Right ventricle myocardium inferior (tissue), 1 donor: ENCODE measurements at places on chromosomes 1 and 21.
A peak's percentile ranks its signal among the peaks of the same experiment; 100 is the strongest.

DNA sequence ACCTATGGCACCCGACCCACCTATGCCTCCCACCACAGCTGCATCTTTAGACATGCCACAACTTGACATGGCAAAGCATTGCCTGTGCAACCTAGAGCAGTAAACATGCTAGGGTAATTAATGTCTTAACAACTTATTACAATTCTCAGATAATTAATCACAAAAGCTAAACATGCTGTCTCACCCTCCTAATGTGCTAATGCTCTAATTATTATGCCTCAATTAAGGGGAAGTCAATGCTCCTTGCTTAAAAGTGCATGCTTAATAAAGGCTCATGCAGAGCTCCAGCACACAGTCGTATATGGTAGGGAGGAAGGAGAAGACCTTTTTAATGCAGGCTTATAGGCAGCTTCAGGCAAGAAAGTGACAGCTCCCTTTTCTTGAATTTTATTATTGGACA is 396.0 kb downstream of the SEC16B start:
- no peak for DNase-seq

GRCh38 chr1:180953291-180954004 is 40.8 kb downstream of the KIAA1614 start:
- DNase-seq: no peak

DNA sequence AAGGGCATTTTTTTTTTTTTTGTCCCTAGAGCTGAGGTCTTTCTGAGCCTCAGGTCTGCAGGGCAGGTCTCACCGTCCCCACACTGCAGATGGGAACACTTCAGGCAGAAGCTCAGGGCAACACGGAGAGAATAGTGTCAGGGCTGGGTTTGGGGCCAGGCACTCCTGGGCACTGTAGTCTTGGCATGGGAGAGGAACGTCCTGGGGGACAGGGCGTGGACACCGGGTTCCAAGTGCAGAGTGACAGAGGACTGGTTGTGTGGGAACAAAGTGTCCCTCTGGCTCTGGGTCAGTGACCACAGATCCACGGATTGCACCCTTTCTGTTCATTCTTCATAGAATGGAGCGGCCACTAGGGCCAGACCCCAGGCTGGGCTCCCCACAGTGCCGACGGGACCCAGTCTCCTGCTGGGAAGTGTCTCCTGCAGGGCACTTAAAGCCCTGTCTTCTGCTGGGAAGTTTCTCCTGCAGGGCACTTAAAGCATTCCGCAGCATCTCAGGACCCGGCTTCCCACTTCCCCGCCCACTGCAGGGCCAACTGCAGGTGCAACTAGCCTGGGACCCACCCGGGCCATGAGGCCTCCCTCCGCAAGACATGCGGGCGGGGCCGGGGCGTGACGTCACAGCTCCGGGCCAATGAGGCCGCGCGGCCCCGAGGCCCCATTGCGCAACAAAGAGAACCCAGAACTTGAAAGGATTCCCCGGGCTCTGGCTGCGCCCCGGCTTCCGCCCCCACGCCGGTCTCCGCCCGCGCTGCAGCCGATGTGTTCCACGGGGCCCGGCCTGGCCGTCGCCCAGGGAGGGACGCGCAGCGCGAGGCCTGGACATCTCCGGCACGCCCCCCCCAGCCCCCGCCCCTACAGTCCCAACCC is 1.2 kb downstream of the GPR153 start:
- DNase-seq: peak; percentile 94

DNA sequence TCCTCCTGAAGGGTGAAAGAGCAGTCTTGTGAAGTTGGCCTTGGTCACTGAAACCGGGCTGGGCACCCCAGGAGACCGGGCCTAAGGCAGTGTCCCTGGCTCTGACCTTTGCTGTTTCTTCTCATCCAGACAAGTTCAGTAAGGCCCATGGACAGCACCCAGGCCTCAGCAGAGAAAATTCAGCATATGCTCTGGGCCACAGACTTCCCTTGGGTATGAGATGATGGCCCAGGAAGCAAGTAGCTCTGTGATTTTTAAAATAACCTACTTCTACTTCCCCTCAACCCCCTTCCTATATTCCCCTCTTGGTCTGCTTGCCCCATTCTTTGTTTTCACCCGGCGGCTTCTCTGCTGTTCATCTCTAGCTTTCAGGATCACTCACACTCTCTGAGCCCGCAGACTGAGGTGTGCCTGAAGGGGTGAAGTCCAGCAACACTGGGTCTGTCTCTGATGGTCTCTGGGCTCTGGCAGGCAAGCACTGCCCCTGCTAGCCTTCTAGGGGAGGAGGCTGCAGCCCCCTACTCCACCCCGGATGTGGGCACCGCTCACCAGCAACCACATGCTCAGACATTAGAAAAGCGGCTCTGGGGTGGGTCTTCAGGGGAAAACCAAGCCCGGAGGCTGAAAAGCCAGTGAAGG is 2.9 kb upstream of the GPR25 start:
- DNase-seq: no peak

DNA sequence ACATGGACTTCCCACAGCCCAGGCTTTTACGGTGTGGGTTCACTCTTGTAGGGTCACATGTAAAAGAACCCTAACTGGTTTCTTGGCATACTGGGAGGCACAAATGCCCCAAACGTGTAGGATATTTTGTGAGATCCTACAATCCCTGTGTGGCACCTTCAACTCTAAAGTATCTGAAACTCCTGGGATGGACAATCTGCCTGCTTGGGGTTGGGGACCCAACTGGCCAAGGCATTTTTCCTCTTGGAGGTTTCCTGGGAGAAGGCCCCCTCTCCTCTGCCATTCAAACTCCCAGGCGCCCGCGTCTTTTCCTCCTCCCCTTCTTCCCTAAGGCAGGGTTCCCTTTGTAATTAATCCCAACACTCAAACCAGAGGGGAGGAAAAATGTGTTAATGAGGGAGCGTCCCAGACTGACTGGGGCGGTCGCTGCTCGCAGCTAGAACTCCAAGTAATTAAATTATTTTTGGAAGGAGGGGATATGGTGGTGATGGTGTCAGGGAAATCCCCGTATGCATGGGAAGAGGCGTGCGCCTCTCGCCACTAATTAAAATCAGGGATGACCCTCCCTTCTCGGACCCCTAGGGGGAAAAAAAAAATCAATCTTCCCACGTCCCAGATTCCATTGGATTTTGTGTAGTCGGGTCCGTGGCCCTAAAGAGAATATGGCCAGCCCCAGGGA is 681 bp upstream of the VANGL2 start:
- no peak for DNase-seq

GRCh38 chr1:9413877-9414213 is 121.2 kb downstream of the SPSB1 start:
- peak; percentile 77 for DNase-seq

DNA sequence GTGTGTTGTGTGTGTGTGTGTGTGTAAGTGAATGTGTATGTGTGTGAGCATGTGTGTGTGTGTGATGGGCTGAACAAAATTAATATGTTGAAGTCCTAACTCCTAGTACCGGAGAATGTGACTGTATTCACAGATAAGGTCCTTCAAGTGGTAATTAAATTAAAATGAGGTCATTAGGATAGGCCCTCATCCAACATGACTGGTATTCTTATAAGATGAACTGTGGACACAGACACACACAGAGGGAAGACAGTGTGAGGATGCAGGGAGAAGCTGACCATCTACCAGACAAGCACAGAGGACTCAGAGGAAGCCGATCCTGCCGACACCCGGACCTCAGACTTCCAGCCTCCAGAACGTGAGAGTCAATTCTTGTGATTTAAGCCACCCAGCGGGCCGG is 91.2 kb upstream of the PGBD5 start:
- DNase-seq: no peak

- no peak for DNase-seq
These were observed 775 bp downstream of the TMEM125 start for GRCh38 chr1:43270421-43271095.

- no peak for DNase-seq
These were observed 229.2 kb downstream of the RHOU start for GRCh38 chr1:228964178-228965089.

DNA sequence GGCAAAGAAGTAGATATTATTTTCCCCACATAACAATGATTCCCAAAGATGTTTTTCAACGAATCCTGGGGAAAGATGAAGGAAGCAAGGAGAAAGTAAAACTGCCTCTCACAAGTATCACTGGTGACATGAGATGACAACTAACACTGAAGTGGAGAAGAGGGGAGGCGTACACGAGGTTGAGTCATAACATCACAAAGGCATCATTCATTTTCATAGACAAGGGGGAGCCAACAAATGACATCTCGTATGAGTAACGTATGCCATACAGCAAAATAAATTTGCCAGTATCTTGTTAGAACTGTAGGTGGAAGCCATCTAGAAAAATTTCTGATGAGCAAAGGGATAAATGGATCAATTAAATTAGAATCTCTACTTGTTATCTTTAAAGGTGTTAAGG is 56.6 kb downstream of the ATP1B1 start:
- DNase-seq: no peak

DNA sequence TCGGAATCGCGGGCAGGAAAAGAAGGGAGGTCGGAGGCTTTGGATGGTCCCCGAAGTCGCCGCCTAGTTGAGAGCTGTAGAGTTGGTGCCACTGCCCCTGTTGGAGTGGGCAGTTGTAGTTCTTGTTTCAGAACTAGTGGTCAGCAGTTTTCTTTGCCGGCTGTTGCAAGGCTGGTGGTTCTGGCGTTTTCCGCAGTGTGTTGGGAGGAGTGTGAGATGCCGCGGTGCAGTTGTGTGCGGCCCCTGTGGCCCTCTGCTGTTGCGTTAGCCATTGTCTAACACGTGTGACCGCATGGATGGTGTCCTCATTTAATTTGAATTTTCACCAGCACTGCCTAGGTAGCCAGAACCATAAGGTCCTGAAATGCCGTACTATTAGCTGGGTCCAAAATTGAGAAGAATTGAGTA is 1.4 kb downstream of the ARF1 start:
- peak; percentile 73 for DNase-seq

DNA sequence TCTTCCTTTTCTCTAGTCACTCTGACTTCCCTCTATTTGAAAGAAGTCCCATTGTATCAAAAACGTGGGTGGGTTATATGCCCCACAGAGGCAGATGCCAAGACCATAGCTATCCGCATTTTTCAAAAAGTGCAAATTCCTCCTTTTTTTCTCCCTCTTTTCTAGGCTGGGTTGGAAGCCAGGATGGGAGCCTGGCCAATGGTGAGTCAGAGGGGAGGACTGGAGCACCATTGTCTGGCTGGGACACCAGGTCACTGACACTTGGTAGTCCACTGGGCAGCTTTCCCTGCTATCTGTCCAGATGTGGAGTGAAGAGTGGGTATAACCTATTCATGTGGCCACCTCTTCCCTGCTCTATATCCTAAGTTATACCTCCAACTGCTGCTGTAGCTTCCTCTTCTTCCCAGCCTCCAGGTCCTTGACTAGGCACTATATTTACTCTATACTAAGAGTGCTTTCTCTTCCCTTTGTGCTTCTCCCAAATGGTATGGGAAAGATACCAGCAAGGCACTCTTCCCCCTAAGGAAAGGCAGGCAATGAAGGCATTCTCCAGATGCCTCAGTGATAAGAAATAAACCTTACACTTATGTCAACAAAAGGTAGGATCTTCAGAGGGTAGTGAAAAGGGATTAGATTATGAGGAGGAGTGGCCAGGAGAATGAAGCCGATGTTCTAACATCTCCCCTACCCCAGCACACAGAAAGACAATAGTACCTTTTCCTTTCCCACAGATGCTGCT is 12.9 kb downstream of the PI4KB start:
- DNase-seq: peak; percentile 85

- no peak for DNase-seq
These were observed 24.8 kb downstream of the ADGRB2 start for GRCh38 chr1:31739346-31739745.

GRCh38 chr1:107264007-107264406 is 123.2 kb downstream of the NTNG1 start:
- DNase-seq: no peak

- DNase-seq: no peak
These were observed 83.6 kb upstream of the FOXD3 start for GRCh38 chr1:63238721-63239120.

GRCh38 chr1:116692879-116693278 is 25.3 kb upstream of the IGSF3 start:
- DNase-seq: no peak

- DNase-seq: no peak
These were observed 3.8 kb downstream of the NFIA start for GRCh38 chr1:61085983-61086644.

GRCh38 chr1:28865997-28866650 is 48.2 kb upstream of the EPB41 start:
- DNase-seq: no peak

- no peak for DNase-seq
These were observed 101.6 kb upstream of the BACE2 start for GRCh38 chr21:41066086-41066938.

DNA sequence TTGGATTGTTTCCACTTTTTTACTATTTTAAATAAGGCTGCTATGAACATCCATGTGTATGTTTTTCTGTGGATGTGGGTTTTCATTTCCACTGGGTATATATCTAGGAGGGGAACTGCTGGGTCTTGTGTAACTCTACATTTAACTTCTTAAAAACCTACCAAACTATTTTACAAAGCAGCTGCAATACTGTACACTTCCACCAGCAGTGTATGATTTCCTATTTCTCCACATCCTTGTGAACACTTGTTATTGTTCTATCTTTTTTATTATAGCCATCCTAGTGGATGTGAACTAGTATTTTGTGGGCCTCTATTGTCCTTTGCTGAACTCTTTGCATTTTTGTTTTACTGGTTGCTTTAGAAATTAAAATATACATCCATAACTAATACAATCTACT is 33.4 kb downstream of the DIPK1A start:
- DNase-seq: no peak

DNA sequence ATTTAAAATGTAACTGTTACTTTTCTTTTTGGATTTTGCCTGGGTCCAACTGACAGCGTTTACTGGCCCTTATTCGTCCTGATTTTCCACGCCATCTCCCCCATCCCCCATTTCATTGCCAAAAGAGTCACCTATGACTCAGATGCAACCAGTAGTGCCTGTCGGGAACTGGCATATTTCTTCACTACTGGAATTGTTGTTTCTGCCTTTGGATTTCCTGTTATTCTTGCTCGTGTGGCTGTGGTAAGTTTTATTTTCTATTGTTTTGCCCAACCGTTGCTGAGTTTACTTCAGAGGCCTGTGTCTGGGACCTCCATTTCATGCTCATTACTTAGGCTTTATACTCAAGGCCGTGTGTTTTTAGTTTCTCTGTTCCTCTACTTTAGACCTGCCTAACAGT is 9.3 kb downstream of the LEPR start:
- no peak for DNase-seq

- no peak for DNase-seq
These were observed 516.9 kb downstream of the BRINP3 start for GRCh38 chr1:189960769-189961168.

- peak; percentile 47 for DNase-seq
These were observed 96.1 kb downstream of the IER5 start for GRCh38 chr1:181184621-181185020.

- no peak for DNase-seq
These were observed 56.0 kb downstream of the KCNJ15 start for GRCh38 chr21:38312822-38313221.
